ENCODE measurements at places on chromosomes 13 and 19. TPM values are rescaled to one million over a fixed set of nuclear protein-coding genes. Genes with fewer than 3 reads are reported as not detected.

DNA sequence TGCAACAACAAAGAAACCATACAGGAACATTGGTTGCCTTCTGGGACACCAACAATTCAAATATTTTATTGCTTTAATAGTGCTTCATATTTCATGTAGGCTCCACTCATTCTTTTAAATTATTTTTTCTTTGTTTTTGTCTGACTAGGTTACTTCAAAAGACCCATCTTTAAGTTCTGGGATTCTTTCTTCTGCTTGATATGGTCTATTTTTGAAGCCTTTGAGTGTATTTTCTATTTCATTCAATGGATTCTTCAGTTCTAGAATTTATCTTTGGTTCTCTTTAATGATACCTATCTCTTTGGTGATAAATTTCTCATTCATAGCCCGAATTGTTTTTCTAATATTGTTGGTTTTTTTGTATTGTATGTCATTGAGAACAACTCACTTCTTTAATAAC lies 38.6 kb downstream of the IGFL3 start:
- no peak for DNase-seq
- H3K27ac ChIP-seq: no peak overlapping the region
- H3K36me3 ChIP-seq: peaks cover 37% of the 10 kb centered on the region
- peaks cover 3% of the 10 kb centered on the region for H3K4me1 ChIP-seq

- no peak overlapping the region for H3K4me3 ChIP-seq
- no peak overlapping the region for H3K27ac ChIP-seq
- no peaks in the 10 kb centered on the region for H3K27me3 ChIP-seq
- H3K36me3 ChIP-seq: no peaks in the 10 kb centered on the region
Measured at GRCh38 chr13:92260363-92260762, 861.9 kb downstream of the GPC5 start.

- no peak overlapping the region for H3K27ac ChIP-seq
- peaks cover 23% of the 10 kb centered on the region for H3K4me1 ChIP-seq
- H3K36me3 ChIP-seq: peaks cover 21% of the 10 kb centered on the region
- no peaks in the 10 kb centered on the region for H3K27me3 ChIP-seq
- no peak overlapping the region for H3K4me3 ChIP-seq
- DNase-seq: no peak
Measured at GRCh38 chr13:111253365-111253872, 67.0 kb upstream of the TEX29 start.

GRCh38 chr19:7729211-7729610 lies 2.7 kb downstream of the CLEC4G start:
- H3K36me3 ChIP-seq: no peaks in the 10 kb centered on the region
- H3K4me3 ChIP-seq: no peak overlapping the region
- H3K4me1 ChIP-seq: peaks cover under 1% of the 10 kb centered on the region
- DNase-seq: no peak

DNA sequence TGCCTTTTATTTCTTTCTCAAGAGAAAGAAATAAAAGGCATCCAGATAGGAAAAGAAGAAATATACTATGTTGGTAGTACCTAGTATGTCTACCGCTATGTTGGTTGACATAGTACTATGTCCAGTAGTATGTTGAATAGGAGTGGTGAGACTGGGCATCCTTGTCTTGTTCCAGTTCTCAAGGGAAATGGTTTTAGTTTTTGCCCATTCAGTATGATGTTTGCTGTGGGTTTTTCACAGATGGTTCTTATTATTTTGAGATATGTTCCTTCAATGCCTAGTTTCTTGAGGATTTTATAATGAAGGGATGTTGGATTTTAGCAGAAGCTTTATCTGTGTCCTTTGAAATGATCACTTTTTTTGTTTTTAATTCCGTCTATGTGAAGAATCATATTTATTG lies 53.0 kb upstream of the CSNK1A1L start:
- DNase-seq: no peak
- no peak overlapping the region for H3K27ac ChIP-seq
- H3K27me3 ChIP-seq: no peaks in the 10 kb centered on the region
- no peaks in the 10 kb centered on the region for H3K4me1 ChIP-seq

LILRB2 gene
- total RNA-seq: 1.5 TPM
